ENCODE measurements at places on chromosomes 6 and 20.

GRCh38 chr6:140653506-140653905 is 1279.1 kb upstream of the CITED2 start:
- DNase-seq: no peak

- DNase-seq: no peak
These were observed 18.6 kb upstream of the BCAS4 start for GRCh38 chr20:50776122-50776817.

DNA sequence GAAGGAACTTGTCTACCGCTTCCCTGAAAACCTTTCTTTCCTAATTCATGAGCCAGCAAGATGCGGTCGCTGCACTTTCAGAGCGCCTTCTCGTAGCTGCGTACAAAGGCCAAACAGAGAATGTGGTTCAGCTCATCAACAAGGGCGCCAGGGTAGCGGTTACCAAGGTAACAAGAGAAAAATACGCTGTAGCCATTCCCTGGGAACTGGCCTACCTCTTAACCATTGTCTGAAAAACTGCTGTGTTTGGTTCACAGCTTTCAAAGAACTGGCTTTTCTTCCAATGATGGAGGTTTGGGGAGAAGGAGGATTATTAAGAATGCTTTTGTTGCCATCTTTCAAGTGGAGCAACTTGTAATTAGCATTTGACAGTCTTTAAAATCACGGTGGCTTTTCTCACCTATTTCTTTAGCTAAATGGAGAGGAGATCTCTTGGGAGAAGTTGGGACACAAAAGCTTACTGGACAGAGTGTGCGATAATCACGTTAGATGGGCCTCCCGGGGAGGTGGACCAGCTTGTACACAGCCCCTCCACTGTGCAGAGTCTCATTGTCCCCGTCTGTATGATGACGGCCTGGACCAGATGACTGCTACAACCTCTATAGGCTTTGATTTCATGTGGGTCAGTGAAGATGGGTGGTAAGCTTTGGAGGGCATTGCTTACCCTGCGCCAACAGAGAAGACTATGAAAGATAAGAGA is 71.5 kb downstream of the LYRM2 start:
- DNase-seq: no peak

GRCh38 chr6:33019372-33019771 is 10.0 kb upstream of the HLA-DOA start:
- DNase-seq: no peak

DNA sequence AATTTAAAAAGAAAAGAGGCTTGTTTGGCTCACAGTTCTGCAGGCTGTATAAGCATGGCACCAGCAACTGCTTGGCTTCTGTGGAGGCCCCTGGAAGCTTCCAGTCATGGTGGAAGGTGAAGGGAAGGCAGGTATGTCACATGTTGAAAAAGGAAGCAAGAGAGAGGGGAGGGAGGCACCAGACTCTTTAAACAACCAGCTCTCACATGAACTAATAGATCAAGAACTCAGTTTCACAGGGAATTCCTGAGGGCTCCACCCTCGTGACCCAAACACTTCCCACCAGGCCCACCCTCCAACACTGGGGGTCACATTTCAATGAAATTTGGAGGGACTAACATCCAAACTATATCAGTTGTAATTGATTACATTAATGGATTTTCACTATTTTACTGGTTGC is 127.9 kb upstream of the MLIP start:
- no peak for DNase-seq

DNA sequence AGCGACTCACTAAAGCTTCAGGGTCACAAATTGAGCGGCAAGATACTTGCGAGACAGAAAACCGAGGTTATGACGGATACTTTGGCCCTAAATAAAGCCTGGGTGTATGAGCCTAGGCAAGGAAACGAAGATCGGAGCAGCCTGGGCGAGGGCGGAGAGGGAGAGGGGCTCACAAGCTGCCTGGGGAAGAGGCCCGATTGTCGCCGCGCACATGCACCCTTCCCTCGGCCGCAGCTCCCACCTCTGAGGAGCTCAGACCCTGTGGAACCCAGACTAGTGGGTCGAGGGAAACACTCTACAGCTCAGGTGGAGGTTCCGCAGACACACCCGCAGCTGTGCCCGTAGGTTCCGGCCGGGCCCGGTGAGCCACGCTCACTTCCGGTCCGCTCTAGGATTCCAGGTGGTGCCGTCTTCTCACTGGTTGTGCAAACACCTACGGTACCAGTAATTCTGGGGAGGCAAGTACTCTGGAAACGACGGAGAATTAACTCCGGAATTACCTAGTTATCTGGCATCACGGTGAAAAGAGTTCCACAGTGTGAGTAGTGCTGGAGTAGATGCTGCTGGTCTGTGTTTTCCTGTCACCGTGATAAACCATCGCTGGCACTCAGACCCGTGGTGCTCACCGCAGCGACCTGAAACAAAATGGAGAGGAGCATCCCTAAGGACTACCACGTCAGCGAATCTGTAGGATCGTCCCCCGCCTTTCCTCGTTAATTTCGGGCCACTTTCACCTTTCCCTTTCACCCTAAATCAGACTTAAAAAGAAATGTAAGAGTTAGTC is 61.5 kb downstream of the GPX5 start:
- peak; percentile 24 for DNase-seq

DNA sequence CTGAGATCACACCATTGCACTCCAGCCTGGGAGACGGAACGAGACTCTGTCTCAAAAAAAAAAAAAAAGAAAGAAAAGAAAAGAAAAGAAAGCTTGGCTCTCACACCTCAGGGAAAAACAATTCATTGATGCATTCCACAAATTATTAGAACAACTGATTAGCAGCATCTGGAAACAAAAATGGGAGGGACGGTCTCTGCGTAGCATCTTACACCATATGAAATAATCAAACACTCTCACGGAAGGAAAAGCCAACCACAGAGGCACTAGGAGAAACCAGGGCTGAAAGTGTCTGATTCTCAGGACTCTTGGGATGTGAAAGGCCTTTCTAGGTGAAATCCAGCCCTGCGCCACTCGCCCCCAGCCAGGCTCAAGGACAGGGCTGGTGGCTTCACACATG is 2.3 kb upstream of the HELZ2 start:
- no peak for DNase-seq

- no peak for DNase-seq
These were observed 9.9 kb upstream of the GTSF1L start for GRCh38 chr20:43736588-43737158.

DNA sequence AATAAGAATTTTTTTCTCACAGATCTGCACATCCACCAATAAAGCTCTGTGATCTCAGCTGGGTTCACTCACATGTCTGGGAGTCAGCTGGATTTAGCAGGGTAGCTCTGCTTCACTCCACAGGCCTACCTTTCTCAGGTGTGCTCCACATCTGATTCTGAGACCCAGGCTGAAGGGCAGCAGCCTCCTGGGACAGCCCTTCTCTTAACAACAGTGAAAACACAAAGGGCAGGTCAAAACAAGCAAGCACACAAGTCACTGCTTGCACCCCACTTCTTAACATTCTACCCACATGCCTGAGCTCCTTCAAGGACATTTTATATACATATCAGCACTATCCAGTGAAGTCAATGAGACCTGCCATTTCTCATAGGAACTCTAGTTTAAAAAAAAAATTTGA is 96.0 kb upstream of the MAP3K4 start:
- no peak for DNase-seq

DNA sequence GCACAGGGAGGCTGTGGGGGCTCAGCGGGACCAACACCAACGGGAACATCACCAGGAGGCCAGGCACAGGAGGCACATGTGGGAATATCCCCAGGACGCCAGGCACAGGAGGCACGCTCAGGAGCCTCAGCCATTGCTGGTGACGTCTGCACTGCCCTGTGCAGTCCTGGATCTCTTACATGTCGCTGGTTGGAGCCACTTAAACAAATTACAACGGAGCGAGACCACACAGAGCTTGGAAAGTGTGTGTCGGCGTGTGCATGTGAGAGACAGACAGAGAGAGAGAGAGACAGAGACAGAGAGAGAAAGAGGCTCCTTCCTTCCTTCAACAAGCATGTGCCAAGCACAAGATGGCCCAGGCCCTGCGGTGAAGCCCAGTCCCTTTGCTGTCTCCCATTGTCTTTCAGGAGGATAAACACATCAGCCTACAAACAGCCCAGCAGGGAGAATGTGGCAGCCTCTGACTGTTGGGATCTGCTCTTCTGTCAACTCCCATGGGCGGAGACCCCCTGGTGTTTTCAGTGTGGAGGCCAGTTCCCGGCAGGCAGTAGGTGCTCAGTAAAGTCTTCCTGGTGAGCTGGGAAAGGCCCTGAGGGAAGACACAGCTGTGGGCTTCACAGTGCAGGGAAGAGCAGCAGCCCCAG is 112.7 kb upstream of the THBS2 start:
- no peak for DNase-seq

GRCh38 chr20:56195946-56196345 is 52.6 kb upstream of the MC3R start:
- DNase-seq: no peak

DNA sequence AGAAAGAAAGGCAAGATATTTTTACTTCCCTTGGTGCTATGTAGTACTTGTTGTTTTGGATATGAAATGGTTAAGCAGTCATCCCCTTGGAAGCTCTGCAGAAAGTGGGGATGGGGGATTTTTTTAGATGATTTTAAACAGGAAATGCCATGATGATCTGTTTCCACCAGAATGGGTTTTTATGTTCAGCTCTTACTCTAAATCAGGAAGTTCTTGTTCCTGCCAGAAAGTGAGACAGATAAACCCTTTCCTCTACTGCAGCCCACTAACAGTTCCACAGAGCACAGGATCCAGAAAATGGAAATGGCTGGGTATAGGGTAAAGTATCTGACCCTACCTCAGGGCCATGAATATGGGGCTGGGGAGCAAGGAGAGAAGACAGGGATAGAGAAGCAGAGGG is 32.1 kb upstream of the PPP1R3G start:
- DNase-seq: no peak

DNA sequence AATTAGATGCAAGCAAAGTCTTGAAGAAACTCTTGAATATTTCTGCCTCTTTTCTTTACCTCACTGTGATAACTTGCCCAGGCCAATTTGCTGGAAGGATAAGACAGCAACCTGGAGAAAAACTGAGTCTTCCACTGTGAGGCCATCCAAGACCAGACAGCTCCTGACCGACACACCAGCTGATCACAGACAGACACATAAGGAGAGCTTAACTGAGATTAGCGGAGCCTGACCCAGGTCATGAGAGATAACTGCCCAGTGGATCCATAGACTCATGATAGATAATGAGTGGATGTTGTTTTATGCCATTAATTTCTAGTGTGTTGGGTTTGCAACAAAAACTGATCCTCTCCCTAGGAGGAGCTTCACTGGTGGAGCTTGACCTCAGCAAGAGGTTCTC is 64.4 kb upstream of the NOX3 start:
- DNase-seq: no peak

- DNase-seq: no peak
These were observed 533.9 kb downstream of the TFAP2B start for GRCh38 chr6:51352506-51353029.

- DNase-seq: no peak
These were observed 277 bp downstream of the ADGRB3 start for GRCh38 chr6:68635412-68635705.

DNA sequence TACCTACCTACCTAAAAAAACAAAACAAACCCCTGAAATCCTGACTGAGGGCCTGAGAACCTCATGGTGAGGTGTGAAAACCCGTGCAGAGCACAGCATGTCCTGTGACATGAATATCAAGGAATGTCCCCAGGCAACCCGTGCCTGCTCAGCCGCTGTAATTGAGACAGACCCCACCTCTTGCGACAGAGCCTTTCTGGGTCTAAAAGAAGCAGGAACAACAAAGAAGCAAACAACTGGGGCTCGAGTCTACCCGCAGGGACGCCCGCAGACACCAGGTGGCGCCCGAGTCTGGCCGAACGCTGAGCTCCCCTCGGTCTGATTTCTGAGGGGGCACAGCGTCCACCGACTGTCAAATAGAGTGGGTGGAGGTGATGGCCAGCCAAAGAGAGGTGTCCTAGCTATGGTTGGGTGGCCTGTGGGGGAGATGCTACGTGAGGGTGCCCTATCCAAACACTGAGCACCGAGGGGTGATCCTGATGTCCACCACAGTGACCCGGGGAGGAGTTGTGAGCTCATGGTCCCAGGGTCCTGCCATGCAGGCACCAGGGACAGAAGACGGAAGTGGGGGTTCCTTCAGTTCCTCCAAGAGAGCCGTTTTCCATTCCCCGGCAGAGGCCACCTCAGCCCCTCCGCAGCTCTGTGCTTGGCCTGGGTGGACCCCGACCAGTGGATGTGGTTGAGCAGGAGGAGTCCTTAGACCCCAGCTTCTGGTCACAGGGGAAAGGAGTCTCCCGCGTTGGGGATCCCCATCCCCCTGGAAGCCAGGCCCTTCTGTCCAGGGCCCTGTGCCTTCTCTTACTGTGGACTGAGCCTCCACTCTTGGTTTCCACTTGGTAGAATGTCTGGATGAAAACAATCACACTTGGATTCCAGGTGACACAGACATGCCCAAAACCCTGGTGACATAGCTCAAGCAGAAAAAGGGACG is 268.2 kb downstream of the CDC5L start:
- peak; percentile 98 for DNase-seq

- DNase-seq: no peak
These were observed 259.3 kb upstream of the RIN2 start for GRCh38 chr20:19498756-19499155.

DNA sequence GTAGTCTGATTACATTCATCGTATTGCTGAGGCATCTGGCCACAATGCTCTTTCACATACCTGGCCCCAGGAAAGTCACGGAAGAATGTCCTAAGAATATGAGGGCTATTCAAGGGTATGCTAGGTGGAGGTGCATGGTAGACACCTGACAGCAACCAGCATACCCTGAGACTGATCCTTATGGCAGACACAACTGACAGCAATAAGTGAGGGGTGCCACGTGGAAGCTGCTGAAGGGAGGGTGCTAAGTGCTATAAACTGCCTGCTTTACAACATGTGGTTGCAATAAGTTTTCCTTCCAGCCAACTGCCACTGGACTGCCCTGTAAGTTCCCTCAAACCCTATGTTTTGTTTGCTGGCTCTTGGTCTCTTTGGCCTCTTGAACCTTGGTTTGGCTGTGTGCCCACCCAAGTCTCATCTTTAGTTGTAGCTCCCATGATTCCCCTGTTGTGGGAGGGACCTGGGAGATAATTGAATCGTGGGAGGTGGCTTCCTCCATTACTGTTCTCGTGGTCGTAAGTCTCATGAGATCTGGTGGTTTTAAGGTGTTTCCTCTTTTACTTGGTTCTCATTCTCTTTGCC is 201.3 kb upstream of the MOCS1 start:
- DNase-seq: no peak

GRCh38 chr6:36751833-36752186 is 54.2 kb downstream of the RAB44 start:
- no peak for DNase-seq

DNA sequence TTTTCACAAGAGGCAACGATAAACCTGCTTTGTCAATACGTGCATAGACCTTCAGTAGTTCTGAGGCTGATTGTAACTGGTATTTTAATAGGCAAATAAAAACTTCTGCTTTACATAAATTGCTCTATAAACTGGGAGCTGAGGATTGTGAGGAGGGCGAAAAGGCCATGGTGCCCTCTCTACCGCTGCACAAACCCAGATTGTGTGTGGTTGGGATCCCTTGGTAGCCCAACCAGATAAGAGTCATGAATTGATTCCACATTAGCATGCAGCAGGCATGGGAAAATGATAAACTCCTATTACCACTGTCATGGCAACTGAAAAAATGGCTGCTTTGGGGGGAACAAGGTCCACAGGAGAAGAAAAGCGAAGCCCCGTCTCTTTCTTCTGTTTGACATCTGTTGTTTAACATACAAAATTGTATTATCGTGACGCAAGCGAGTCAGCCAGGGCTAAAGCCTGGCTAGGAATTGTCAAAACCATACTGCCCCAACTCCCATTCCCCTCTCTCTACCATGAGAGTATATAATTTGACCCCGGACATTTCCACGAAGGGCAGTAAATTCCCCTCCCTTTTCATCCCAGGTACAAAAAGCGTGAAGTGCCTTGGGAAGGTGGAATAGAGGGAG is 157.8 kb upstream of the SALL4 start:
- DNase-seq: no peak
